ENCODE measurements at places on chromosomes 5 and 9.

GRCh38 chr9:87500491-87501270 lies 3.0 kb downstream of the DAPK1 start:
- peak; percentile 9 for DNase-seq

DNA sequence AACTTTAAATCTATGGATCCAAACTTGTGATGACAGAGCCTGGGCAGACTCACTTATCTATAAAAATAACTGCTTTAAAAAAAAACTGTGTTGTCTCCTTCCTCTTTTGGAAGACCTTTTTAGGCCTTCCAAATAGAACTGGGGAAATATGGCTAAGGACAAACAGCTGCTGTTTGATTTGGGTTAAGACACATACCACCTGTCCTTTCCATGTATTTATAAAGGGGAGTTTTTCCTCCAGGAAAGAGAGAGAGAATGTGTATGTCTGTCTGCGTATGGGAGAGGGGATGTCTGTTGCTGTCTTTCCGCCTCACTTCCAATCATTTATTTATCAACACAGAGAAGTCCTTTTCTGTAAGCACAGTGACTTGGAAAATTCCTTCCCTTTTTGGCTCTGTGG lies 2.8 kb downstream of the ARHGEF37 start:
- DNase-seq = no peak

- no peak for DNase-seq
Observed at GRCh38 chr9:130198501-130199179, 26.4 kb downstream of the NCS1 start.

DNA sequence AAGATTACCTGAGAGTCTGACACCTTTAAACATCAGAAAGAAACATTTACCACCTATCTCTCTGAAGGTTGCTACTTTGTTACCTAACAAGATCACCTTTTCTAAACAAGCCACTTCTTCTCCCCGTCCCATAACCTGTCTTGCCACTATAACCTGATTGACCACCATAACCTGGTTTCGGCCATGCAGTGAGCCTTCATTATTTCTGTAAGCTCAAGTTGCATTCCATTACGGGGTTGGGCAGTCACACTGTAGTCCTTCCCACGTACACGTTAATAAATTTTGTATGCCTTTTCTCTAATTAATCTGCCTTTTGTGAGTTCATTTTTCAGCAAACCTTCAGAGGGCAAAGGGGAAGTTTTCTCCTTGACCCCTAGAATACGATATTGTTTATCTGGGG lies 28.0 kb upstream of the CCNG1 start:
- DNase-seq = no peak

DNA sequence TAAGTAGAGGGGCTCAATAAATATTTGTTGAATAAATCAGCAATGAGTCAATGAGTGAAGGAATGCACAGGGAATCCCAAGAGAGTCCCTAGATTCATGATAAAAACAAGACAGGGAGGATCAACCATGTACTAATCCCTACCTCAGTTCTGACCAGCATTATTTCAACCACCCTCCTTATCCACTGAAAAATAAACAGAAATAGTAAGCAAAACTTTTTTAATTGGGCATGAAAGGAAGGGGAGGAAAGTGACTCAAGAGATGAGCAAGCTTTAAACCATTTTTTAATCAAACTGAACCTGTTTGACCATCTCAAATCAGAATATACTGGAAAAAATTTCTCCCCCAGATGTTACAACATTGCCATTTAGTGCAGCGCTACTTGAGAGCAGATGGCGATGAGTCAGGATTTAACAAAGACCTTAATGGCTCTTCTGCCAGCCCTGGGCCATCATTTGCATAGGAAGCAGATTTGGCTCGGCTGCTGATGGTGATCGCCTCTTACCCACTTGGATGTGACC lies 194.8 kb upstream of the SLC30A5 start:
- DNase-seq = peak; percentile 82

GRCh38 chr9:94974154-94974879 lies 247.8 kb downstream of the AOPEP start:
- no peak for DNase-seq

- no peak for DNase-seq
Observed at GRCh38 chr5:137372016-137372772, 126.9 kb downstream of the SPOCK1 start.

GRCh38 chr9:37621273-37622121 lies 29.1 kb upstream of the TOMM5 start:
- DNase-seq = no peak

DNA sequence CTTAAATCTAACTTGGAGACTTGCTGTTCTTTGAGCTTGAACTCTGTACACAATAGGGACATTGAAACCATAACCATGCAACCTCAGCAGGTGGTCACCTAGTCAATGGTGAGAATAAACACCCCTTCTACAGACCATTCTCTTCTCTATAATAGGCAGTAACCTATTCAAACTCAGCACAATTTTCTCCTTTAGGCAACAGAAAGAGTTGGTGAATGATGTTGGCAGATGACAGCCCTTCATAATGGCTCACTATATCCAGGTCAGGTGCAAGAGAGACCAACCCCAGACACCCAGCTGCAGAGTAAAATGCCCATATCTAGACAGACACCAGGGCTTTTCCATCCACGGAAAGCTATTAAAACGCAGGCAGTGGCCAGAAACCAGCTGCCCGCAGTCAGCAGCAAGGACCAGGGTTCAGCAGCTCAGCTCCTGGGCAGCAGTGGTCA lies 106.7 kb downstream of the SERINC5 start:
- no peak for DNase-seq

DNA sequence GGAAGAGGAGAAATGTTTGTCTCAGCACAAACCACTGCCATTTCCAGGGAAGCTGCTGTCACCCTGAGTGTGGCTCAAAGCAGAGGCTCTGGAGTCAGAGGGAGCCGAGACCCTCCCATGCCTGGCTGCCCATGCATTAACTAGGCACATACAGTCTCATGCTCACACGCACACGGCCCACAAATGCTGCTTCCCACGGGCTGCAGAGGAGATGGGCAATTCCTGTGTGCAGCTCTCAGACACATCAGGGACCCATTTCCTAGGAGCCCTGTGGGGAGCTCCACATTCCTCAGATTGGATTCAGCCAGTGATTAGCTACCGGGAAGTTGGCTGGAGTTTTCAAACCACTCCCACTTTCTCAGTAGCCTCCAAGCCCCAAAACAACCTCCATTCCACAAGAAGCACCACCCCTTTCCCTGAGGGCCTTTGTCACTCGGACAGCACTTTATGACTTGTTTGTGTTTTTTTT lies 9.1 kb upstream of the PTGES start:
- DNase-seq = peak; percentile 87

- no peak for DNase-seq
Observed at GRCh38 chr5:133519191-133519590, 93.2 kb downstream of the FSTL4 start.

Data from fibroblast of mammary gland (primary cell).